ENCODE measurements at places on chromosomes 6 and 20.

GRCh38 chr6:87738744-87739143, 36.7 kb upstream of the AKIRIN2 start:
- DNase-seq, result no peak

- DNase-seq, result no peak
Measured at GRCh38 chr6:35426074-35426473, 26.1 kb upstream of the FANCE start.

DNA sequence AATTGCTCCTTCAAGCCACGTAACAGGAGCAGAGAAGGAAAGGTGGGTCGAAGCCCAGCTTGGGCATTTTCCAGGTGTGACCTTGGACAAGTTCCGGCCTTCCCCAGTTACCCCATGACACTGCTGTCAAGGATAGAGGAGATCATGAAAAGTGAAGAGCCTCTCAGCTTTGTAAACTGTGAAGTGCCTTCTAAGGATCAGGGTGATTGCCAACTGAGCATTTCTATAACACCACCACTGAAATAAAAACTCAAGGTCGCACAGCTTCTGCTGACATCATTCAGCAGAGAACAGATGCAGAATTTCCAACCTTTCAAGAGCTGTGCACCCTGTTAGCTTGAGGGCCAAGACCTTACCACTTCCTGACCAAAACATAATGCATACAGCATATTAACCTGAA, 24.0 kb upstream of the ZMYND8 start:
- no peak for DNase-seq

DNA sequence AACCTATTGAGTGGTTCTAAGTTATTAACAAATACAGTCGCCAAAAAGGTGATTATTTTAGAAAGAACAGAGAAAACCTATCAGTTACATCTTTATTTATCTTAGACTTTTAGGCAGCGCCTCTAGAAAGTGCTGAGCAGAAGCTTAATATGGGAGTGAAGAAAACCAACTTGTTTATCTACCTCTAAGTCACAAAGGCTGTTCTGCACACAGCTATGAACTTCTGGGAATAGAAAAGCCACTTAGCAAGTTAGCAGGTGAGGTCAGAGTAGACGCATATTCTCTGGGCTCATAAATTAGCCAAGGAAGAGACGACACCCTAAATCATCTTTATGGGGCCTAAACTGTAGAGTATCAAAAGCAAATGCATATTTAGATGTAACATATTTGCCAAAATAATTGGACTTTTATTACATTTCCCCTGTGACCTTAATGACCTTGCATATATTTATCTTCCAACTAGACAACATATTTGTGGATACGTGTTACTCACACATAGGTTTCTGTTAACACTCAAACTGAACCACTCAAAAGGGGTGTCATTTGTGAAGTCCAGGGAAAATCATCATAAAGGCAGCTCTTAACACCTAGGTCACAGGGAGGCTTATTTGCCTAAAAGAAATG, 267.1 kb downstream of the ADGB start:
- DNase-seq, result no peak

- no peak for DNase-seq
Measured at GRCh38 chr6:35151466-35151865, 10.3 kb upstream of the TCP11 start.

DNA sequence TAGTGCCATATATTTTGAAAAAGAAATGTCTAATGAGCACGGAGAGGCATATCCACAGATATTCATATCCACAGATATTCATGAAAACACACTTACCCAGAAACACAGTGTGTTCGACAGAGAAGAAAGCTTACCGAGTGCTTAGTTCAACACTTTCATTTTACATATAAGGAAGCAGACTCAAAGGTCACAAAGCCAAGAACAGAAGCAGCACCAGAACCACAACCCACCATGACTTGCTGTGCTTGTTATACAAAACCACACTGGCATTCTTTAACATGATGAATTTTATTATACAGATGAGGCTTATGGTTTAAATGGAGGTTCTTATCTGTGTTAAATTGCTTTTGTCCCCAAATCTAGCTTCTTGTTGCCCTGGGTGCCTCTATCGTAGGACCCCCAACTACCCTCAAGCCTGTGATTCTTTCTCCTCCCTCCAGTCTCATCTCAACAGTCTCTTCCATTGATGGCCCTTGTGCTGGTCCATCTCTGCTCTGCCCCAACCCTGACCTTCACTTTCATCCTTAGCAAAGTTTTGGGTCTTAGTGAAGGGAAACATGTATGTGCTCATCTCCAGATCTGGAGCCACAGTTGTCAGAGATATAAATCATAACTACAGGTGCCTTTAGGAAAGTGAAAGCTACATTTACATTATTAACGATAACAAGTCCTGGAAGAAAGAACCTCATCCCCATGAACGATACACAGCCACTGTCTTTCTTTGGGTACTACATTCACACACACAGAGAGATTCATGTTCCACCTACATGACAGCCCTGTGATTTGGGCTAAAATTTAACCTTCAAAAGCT, 40.0 kb downstream of the SF3B5 start:
- no peak for DNase-seq

- DNase-seq, result no peak
Measured at GRCh38 chr20:32638848-32639247, 34.9 kb downstream of the C20orf203 start.

DNA sequence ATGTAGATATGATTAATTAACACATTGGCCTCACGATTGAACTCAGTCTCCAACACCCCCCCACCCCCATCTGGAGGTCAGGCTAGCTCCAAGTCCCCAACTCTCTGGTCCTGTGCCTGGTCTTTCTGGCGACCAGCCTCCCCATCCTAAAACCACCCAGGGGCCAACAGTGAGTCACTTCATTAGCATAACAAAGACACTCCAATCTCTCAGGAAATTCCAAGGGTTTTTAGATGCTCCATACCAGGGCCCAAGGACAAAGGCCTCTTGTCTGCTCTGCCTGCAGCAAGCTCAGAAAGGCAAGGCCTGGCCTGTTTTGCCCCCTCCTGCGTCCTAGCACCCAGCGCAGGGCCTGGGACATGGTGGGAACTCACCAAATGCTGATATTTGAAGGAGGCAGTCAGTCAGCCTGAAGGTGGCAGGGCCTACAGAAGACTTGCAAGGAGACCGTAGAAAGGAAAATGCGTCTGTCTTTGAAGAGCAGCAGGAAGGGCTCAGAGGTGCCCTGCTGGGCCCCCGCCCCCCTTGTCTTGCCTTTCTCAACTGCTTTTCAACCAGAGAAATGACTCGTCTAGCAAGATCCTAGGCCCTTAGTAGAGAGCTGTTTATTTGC, 184.7 kb downstream of the CDH4 start:
- no peak for DNase-seq

DNA sequence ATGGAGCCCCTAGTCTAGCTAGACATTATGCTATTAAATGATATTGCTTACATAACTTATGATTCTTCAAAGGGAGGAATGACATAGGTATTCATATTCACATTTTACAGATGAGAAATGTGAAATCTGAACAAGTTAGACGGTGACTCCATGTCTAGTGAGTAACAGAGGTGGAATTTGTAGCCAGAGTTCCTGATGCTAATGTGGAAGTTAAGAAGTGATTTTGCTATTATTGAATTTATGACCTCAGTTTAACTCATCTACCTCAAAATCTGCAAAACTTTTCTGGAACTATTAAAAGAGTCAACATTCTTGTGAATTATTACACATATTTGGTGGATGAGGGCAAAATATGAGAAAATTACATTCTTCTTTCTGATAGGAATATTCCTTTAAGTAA, 347.6 kb upstream of the MMS22L start:
- no peak for DNase-seq

- DNase-seq, result no peak
Measured at GRCh38 chr20:62580052-62580451, 62.3 kb upstream of the SLCO4A1 start.

DNA sequence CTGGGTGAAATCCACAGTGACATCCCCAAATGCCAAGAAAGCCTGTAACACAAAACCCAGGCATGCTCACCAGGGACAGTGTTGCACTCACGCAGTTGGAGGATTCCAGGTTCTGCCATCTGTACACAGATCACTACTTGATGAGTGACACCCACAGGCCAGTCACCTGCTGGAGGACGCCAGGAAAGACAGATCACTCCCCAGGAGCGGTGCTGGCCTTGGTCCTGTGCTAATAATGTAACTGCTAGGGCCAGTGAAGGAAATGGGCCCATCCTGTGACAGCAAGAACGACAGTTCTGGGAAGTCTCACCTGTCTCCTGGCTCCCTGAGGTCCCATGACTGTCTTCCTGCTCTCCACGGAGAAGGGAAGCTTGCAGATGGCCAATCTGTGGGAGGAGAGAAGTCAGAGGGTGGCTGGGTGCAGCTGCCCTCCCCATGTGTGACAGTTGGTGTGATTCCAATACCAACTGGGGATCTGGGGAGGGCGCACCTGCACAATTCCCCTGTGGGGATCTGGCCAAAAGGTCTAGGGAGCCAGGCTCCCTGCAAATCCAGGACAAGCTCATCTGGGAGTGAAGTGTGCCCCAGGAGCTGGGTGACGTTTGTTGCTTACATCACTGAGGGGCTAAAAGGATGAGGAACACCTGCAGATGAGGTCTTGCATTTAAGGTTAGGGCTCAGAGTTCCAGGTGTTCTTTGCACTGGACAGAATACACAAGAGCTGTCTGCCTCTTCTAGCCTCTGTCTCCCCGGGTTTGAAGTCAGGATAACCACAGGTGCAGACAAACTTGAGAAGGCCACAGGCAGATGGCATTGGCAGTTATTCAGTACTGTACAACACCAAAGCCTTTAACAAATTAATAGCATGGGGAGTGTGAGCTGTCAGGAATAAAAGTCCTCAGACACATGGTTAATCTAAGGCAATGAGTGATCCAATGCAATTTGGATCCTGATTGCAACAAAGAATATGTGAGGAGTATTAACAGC, 10.3 kb downstream of the ZNF337 start:
- DNase-seq, result no peak

DNA sequence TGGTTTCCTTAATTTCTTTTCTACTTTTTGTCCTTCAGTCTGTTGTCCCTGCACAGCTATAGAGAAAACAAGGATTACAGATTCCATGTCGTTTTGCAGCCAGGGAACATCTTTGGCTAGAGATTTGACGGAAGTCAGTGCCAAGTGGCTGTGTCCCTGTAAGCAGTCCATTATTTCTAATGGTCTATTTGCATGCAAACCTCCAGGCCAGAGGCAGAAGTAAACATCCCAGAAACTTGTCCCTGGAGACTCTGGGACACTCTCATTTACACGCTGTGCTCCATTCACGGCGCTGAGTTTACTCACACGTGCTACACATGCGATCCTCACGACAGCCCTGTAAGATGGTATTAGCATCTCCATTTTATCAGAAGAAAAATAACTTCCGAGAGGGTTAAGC, 355.5 kb downstream of the PRKN start:
- DNase-seq, result no peak

- peak; percentile 43 for DNase-seq
Measured at GRCh38 chr6:37110500-37111461, 59.2 kb upstream of the PIM1 start.

All from GM12892 (cell line).